ENCODE measurements at places on chromosomes 1 and 21. TPM values are rescaled to one million over a fixed set of nuclear protein-coding genes. Genes with fewer than 3 reads are reported as not detected.

DNA sequence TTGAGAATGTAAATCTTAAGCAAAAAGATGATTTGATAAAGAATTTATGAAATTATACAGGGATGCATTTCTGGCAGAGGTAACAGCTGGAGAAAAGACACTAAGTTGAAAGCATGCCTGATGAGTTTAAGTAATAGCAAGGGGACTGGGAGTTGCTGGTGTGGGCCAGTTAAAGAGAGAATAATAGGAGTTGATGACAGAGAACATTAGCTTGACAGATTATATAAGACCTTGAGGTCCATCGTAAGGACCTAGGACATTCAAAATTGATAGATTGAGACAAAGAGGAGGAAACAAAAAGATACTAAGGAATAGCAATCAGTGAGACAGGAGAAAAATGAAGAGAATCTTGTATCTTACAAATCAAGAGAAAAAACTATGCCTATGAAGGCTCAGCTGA is 84.7 kb upstream of the TMPRSS15 start:
- no peak overlapping the region for H3K27ac ChIP-seq
- H3K4me3 ChIP-seq: no peak overlapping the region
- no peaks in the 10 kb centered on the region for H3K4me1 ChIP-seq
- no peaks in the 10 kb centered on the region for H3K27me3 ChIP-seq
- H3K36me3 ChIP-seq: no peaks in the 10 kb centered on the region

DNA sequence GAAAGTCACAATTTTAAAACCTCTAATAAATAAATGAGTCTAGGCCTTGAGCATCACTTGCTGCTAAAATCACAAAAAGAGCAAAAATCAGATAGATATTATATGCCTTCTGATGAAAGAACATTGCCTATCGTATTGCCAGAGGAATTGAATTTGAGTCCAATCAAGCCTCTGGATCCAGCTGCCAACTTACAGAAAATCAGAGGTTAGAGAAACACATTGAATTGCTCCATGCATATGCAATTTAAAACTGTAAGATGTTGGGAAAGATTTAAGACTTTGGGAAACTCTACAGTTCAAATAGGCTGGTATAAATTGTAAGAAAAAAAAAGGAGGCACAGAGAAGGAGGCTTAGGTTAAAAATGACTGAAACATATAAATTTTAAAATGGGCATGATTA is 93.5 kb downstream of the TM2D1 start:
- no peak overlapping the region for H3K4me3 ChIP-seq
- H3K36me3 ChIP-seq: no peaks in the 10 kb centered on the region
- no peak for DNase-seq
- H3K4me1 ChIP-seq: no peaks in the 10 kb centered on the region

IGSF9 gene
- total RNA-seq: 169 TPM

- DNase-seq: no peak
- no peak overlapping the region for H3K27ac ChIP-seq
- H3K36me3 ChIP-seq: no peaks in the 10 kb centered on the region
- peaks cover 8% of the 10 kb centered on the region for H3K27me3 ChIP-seq
Observed at GRCh38 chr1:29239142-29239541, 2.8 kb downstream of the PTPRU start.

GPR3 gene
- not detected for total RNA-seq

GRCh38 chr1:56396581-56396980 is 182.8 kb downstream of the PLPP3 start:
- no peaks in the 10 kb centered on the region for H3K27me3 ChIP-seq
- no peaks in the 10 kb centered on the region for H3K4me1 ChIP-seq
- no peak overlapping the region for H3K4me3 ChIP-seq
- H3K27ac ChIP-seq: no peak overlapping the region

GRCh38 chr1:31479811-31480210 is 66.8 kb downstream of the SERINC2 start:
- no peaks in the 10 kb centered on the region for H3K36me3 ChIP-seq
- H3K4me3 ChIP-seq: no peak overlapping the region
- no peaks in the 10 kb centered on the region for H3K4me1 ChIP-seq
- H3K27me3 ChIP-seq: no peaks in the 10 kb centered on the region

GRCh38 chr1:187634940-187635339 is 806.2 kb downstream of the PLA2G4A start:
- no peak overlapping the region for H3K27ac ChIP-seq
- H3K4me1 ChIP-seq: no peaks in the 10 kb centered on the region
- H3K4me3 ChIP-seq: no peak overlapping the region
- DNase-seq: no peak
